ENCODE measurements at places on chromosomes 3 and 15.

GRCh38 chr3:169662132-169662842 lies 1.2 kb downstream of the MECOM start:
- peak; percentile 86 for DNase-seq

DNA sequence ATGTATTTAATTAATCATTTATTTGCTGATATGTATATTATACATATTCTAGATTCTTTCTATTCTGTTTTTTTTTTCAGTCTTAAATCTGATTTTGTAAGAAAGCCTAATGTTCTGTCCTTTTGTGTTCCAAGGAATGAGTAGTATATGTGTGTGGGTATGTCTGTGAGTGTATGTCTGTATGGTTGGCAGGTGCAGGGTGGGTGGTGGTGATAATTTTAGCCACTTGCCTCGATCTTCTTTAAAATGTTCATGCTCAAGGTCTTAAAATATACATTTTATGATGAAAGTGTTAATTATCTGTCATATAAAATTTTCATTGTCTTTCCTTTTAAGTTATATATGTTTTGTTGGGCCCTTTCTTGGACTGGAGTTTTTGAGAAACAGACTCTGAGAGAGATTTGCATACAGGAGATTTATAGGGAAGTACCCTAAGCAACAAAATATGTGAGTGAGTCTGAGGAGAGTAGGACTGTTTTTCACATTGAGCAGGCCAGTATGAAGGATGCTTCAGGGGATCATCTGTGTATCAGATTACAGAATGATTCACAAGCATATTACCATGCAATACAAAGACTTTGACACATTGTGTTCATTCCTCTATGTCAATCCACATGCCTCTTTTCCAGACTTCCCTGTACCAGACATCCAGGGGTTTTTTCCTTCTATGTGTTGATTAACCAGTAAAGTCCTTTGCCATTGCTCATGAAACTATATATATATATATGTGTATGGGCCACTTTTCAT lies 211.0 kb upstream of the DPPA4 start:
- DNase-seq, result no peak

GRCh38 chr3:131900891-131901290 lies 133.9 kb downstream of the CPNE4 start:
- no peak for DNase-seq

DNA sequence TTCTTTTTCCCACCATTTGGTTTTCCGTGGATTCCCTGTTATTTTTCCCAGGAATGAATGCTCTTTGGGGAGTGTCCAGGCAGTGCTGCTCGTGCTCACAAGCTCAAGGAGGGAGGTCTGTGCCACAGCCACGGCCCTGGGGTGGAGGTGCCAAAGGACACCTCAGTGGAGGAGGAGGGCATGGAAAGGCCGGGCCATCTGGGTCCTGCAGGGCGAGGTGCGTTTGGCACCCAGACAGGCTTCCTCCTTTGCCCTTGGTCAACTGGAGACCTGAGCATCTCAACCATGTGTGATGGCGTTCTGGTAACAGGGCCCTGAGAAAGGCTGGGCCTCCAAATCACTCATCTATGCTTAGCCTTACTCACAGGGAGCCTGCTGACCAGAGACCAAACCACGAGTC lies 25.4 kb downstream of the KY start:
- peak; percentile 12 for DNase-seq

DNA sequence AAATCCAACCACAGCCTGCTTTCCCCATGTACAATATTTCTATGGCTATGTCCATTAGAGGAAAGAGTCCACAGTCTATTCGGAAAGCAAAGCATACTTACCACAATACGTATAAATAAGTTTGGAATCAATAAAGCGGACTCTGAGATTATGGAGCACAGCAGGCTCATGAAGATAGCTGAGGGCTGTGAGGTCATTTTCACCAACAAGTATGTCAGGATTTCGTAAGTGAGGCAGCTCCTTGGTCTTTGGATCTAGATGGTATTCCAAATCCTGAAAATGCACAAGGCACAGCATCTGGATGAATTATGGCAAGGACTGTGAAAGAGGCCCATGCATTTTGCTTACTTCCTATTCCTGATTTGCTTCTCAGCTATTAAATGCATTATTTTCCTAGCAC lies 100.4 kb downstream of the MYO5A start:
- no peak for DNase-seq

GRCh38 chr3:178736300-178736699 lies 200.1 kb downstream of the KCNMB2 start:
- no peak for DNase-seq

DNA sequence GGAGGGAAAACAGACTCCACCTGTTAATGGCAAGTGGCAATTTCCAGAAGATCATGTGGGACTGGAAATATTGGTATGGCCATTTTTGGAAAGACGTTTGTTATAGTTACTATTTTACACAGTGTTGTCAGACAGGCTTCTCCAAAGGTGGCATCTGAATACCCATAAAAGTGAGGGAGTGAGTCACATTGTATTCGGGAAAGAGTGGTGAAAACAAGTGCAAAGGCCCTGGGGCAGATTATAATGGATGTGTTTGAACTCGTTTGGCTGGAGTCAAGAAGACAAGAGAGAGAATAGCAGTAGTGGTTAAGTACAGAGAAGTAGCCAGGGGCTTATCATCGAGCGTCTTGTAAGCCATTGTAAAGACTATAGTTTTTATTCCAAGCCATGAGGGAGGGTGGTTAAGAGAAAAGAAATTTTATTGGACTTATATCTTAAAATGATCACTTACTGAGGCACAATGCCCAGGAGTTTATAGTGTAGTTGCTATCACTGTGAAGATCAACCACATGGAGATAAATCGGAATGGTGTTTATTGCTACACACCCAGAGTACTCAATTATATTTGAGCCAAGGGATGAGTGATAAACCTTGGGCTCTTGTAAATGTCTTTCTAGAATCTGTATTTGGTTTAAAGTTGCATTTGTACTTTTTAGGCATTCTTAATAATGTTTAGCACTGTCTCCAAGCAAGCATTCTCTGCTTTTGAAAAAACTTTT lies 212.8 kb upstream of the KBTBD8 start:
- DNase-seq, result no peak

DNA sequence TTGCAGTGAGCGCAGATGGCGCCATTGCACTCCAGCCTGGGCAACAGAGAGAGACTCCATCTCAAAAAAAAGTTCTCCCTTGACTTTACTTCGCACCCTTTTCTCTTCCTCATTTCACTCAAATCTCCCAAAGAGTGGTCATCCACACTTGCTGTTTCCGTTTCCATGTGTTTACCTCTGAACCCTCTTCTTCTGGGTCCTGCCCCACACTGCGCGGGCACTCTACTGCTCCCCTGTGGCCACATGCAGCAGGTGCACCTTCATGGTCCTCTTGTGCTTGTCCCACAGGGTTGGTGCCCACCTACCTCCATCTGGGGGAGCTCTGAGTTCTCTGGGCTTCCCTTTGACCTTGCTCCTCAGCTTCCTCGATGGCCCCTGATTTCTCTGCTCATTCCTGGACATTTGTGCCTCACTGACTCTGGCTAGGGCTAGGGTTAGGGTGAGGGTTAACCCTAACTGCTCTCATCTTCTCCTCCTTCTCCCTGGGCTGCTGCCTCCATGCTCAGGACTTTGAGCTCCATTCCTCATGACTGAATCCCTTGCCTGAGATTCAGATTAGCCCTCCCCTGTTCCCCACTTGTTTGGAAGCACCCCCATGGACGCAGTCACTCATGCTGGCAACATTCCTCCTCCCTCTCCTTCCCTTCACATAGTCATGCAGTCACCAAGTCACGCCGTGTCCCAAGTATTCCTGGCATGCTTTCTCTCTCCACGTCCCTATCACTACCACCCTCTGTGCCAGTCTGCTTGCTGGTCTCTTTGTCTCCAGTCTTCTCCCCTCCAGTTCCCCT lies 26.6 kb upstream of the KY start:
- no peak for DNase-seq

- DNase-seq, result no peak
Observed at GRCh38 chr3:192244591-192244990, 482.8 kb downstream of the FGF12 start.

DNA sequence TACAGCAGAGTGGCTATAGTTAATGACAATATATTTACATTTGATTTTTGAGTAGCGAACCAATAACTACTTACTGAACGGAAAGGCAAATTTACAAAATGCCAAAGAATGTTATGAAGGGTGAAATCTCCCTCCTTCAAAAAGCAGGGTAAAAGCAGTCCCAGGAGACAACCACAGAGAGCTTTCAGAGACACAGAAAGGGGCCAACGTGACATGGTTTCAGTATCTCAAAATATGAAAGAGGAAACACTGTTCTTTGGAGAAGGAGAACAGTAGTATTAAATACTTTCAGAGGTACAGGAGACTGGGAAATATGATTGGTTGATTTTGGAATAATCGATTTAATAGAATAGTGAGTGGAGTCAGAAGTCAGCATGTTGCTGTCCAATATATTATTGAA lies 52.3 kb upstream of the ROBO1 start:
- no peak for DNase-seq

DNA sequence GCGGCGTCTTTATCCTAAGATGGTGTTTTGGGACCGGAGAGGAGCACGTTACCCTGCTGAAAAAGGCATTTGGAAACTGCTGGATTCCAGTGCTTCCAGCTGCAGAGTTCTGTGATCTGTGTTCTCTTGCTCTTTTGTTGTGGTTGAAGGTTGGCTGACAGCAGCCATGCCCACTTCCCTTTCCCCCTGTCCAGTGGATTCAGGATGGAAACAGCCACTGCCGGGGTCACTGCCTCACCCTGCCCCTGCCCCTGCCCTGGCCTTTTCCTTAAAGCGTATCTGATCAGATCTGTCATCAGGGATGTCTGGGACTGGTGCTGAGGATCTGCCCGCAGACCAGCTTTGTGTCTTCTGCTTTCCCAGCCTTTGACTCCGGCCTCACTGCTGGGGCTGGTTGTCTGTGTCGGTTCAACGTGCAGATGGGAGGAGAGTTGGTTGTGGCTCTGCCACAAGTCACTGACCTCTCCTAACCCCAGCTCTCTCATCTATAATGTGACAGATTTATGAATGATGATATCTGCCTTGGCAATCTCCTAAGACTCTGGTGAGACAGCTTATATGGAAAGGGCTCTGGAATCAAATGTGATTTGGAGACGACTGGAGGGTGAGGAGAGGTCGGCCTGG lies 219.4 kb upstream of the BHLHE40 start:
- no peak for DNase-seq

- no peak for DNase-seq
Observed at GRCh38 chr15:66621491-66622467, 56.0 kb upstream of the LCTL start.

DNA sequence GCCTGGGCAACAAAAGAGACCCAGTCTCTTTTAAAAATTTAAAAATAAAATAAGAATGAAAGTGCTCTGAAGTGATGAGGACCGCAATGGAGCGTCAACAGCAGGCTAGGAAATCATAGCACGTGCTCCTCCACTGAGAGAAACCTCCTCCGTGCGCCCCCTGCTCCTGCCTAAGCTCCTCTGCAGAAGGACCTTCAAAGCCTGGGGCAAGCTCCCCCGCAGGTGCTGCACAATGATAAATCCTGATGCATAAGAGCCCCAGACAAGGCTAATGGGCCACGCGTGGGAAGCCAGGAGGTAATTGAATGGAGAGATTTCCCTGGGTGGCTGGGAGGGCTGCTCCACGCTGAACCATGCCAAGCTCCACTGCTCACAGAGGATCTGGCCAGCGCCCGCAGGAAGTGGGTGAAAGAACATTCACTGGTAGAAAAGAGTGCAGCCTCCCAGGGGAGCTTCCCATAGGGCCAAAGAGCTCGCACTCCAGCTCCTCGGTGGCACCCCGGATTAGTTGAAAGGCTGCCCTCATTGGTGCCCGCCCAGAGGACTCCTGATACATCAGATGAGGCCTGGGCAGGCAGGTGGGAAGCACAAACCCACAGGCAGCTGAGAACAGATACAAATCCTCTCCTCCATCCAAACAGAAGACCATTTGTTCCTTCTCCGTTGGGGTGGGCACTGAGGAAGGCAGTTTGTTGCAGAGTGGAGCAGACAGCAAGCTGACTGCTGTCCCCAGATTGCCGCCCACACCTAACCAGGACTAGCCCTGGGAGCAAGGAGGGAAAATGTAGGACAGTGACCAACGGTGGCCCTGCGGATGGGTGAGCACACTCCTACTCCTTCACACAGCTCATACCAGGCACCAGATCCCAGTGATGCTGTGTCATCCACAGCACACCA lies 52.5 kb downstream of the CPN2 start:
- no peak for DNase-seq

GRCh38 chr3:58482917-58483636 lies 8.8 kb upstream of the KCTD6 start:
- no peak for DNase-seq

- DNase-seq, result no peak
Observed at GRCh38 chr3:188170461-188171459, 16.8 kb downstream of the LPP start.

DNA sequence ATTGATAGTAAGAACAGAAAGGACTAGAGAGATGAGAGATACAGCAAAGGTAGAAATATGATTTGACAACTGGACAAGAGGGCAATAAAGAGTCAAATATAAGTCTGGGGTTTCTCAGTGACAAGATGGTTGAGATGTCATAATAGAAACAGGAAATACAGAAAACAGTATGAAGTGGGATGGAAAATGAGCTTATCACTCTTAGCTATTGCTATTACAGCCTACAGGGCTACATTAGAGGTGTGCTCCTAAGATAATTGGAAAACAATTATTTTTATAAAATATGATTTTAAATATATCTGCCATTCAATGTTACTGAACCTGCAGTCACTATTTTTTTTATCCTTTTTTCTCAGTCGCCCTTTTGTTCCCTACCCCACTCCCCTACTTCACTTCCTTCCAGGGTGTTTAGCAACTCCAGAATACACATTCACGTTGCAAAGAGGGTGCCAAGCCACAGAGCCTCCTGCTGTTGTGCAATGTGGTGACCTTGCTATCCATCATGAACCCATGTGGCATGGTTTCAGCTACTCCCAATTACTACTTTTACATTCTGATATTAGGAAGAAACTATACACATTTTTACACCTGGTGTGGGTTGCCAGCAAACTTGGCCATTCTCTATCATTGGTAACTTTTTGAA lies 6.0 kb downstream of the NRG4 start:
- no peak for DNase-seq

- DNase-seq, result peak; percentile 94
Observed at GRCh38 chr3:53195602-53196574, 34.9 kb downstream of the PRKCD start.

GRCh38 chr3:131349946-131350347 lies 31.6 kb upstream of the NUDT16 start:
- no peak for DNase-seq

DNA sequence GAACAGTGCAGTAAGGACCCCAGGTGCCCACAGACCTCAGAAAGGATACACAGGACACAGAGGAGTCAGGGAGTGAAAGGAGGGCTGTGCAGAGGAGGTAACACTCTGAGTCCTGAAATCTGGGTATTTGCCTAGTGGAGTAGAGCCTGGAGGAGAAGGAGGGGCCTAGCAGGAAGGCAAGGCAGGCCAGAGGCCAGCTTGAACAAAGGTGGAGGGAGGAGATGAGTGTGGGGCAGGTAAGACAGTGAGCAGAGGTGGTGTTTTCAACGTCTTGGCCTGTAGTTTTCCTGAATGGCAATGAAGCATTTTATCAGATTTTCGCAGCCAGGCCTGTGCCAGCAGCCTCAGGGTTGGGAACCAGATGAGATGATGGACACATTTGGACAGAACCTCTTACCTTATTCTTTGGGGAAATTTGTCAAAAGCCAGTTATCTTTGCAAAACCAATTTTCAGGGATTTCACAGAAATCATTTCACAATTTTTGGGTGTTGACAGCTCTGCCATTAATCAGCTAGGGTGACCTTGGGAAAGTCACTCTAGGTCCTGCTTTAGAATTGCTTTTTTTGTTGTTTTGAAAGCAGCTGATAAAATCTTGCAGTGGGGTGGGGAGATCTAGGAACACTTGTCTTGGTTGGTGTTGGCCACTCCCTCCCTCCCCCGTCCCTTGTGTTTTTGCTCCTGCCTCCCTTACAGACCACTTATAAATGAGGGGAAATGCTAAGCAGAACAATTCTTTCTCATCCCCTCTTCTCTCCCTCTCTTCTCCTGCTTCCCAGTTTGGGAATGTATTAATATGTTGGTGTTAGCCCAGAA lies 38.4 kb downstream of the SPSB4 start:
- no peak for DNase-seq
